Esophagus muscularis mucosa (tissue), 4 donors: ENCODE measurements at places on chromosomes 1 and 21. TPM values are rescaled to one million over a fixed set of nuclear protein-coding genes. Genes with fewer than 3 reads are reported as not detected.
A peak's percentile ranks its signal among the peaks of the same experiment; 100 is the strongest.

- no peak for DNase-seq
These were observed 43.5 kb downstream of the LGR6 start for GRCh38 chr1:202237052-202237451.

DNA sequence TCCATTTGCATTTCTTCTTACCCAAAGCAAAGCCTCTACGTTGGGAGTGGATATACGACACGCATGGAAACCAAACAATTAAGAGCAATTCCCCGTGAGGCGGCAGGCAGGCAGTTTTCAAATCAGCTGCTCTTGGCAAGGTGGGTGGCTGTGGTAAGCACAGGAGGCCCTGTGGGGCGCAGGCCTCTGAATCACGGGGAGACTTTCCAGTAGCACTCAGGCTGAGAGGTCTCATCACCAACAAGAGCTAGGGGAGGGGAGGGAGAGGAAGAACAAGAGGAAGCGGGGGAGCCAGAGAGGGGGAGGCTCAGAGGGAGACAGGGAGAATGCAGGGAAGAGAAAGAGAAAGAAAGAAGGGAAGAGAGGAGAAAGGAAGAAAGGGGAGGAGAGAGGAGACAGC lies 56.4 kb downstream of the MT1HL1 start:
- DNase-seq = peak; percentile 83

Gene CASQ2
- 110 TPM for total RNA-seq

DNA sequence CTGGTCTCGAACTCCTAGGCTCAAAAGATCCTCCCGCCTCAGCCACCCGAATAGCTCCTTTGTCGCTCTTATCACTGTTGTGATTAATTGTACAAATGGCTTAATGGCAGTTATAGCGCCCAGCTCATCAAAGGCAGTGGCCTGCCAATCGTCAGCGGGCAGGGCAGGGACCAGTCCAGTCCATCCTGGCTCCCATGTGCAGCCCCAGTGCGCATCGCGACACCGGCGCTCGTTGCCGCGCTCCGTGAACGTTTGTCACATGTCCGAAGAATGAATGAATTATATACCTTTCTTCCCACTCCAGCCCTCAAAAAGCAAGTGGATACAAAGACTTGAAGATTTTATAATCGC lies 18.4 kb downstream of the MTX1 start:
- no peak for DNase-seq

- no peak for DNase-seq
These were observed 45.7 kb downstream of the FYB2 start for GRCh38 chr1:56773341-56774066.

Gene CSMD2
- 0.75 TPM for total RNA-seq

- no peak for DNase-seq
These were observed 3.3 kb downstream of the C1QTNF12 start for GRCh38 chr1:1243266-1243660.

DNA sequence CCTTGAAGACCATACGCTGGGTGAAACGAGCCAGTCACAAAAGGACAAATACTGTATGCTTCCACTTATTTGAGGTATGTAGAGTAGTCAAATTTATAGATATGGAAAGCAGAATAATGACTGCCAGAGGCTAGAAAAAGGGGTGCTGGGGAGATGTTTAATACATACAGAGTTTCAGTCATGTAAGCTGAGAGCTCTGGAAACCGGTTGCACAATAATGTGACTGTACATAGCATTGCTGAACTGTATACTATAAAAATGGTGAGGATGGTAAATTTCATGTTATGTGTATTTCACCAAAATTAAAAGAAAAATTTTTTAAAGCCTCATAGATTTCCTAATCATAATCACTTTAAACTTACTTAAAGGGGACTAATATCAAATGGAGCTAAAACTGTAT lies 110.8 kb downstream of the ZZZ3 start:
- DNase-seq = no peak

GRCh38 chr1:198267056-198267455 lies 110.3 kb downstream of the NEK7 start:
- DNase-seq = no peak

DNA sequence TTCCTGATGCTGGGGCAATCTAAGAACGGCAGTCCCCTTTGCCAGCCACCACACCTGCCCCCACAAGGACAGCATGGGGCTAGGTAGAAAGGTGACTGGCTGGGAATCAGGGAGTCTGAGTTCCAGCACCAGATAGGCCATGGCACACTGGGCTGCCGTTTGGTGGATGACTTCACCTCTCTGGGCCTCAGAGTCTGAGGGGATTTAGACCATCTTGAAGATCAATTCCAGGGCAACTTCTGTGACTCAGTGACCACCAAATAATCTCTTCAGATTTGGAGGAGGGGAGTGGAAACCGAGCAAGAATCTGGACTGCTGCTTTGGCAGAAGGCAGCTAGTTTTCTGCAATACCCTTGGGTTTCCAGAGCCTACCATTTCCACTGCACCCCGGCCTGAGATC lies 92.1 kb upstream of the EDN2 start:
- no peak for DNase-seq

Gene CHAF1B
- total RNA-seq = 0.83 TPM

DNA sequence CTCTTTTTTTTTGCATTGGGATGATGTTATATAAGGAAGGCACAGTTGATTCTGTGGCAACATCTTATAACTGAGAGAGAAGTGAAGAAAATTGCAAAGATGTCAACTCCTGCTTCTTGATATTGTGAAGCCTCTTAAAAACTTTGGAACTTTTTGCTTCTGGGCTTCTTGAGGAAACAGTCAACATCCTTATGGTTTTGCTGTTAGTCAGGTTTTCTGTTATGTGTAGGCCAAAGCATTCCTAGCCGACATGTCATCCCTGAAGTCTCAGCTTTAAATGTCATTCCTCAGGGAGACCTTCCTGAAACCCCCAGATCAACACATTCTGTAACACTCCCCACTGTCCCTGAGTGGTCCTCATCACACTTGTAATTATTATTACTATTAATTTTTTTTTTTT lies 12.6 kb downstream of the FALEC start:
- DNase-seq = no peak

GRCh38 chr1:175204330-175204729 lies 11.8 kb upstream of the KIAA0040 start:
- DNase-seq = no peak

DNA sequence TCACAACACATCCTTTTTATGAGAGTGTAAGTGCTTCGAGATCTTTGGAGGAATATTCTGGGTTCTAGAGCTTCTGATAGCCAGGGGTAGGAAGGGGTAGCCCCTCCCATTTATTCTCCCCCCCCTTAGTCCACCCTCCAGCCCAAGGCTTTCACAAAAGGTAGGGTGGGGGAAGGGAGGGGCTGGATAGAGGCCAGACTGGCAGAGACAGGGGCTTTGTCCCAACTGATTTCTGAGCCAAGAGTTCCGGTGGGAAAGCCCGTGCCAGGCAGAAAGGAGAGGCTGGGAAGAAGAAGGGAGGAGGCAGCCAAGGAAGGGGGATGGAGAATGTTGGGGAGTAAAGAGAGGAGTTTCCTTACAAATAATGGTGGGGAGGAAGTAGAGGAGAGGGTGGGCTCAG lies 3.1 kb downstream of the BCAN start:
- DNase-seq = no peak

GRCh38 chr1:173249349-173249748 lies 42.2 kb upstream of the TNFSF4 start:
- no peak for DNase-seq

Gene KIAA1614
- total RNA-seq = 15.8 TPM

DNA sequence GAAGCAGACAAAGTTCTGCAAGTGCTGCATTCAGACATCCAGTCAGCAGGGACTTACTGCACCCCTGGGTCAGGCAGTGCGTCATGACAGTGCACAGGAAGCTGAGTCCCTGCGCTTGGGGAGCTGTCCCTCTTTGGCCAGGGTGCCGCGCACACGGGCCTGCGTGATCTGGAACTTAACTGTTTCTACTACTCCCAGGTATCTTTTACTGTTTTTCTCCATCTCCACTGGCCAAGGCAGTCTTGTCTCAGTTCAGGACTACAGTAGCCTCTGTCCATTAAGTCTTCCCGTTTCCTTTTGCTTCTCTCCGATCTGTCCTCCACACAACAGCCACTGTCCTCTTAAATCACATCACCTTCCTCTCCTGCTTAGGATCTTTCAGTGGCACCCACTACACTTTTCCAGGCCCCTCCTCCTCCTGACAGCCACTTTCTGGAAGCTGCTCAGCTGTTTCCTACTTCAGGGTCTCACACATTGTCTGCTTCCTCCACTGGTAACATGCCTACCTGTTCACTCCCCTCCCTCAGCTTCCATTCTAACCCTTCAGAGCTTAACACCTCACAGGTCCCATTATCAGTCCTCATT lies 15.9 kb downstream of the ERRFI1 start:
- DNase-seq = no peak

DNA sequence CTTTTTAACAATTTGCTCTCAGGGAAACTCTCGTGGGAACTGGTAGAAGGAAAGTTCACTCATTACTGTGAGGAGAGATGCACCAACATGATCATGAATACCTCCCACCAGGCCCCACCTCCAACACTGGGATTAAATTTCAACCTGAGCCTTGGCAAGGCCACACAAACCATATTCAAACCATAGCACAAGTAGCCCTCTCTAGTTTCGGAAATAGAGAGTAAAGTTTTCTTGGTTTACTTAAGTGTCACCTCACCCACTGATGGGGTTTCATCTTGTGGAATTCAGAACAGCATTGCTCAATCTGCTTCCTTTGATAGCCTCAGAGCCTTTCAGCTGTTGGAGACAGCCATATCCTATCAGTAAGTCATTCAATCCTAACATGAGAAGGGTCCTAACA lies 25.5 kb upstream of the CCSAP start:
- no peak for DNase-seq

DNA sequence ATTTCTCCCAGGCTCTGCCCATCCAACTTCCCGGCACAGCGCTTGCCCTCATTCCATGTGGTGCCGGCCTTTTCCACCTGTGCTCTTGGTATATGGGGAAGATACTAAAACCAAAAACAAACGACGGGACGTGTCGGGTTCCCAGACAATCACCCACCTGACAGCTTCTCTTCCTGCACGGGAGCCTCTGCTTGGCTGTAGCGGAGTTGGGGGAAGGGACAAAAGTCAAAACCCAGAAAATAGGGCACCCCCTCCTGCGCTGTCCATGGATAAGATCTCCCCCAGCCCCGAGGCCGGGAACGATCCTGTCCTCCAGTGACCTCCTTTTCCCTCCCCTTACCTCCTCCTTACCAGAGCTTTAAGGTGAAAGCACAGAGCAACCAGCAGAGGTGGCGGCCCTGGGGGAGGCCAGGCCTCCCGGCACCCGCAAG lies 640 bp downstream of the JTB start:
- DNase-seq = no peak

Gene ARMH1
- 0.75 TPM for total RNA-seq

Gene MROH9
- not detected for total RNA-seq

- no peak for DNase-seq
These were observed 91.4 kb downstream of the OLFM3 start for GRCh38 chr1:101905283-101905835.

DNA sequence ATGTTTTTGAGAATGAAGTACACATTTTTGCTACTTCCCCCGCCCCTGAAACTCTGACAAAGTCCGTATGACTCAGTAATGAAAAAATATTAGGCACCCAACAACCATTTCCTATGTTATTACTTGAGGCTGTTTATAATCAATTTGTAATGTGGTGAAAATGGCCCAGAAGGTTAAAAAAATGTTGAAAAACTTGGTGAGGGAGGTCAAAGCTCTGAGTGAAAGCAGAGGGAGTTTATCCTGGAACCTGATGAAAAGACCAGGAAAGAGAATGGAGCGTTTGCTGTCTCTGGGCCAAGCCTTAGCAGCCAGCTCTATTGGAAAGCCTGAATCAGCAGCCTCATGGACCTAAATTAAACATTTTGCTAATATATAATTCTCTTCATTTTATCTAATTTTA lies 367.7 kb upstream of the NEGR1 start:
- no peak for DNase-seq

Gene TSACC
- not detected for total RNA-seq

- DNase-seq = no peak
These were observed 124.3 kb downstream of the NOS1AP start for GRCh38 chr1:162193815-162194214.

GRCh38 chr1:29670752-29671151 lies 434.4 kb downstream of the PTPRU start:
- peak; percentile 86 for DNase-seq

GRCh38 chr1:59999006-59999405 lies 72.4 kb upstream of the CYP2J2 start:
- DNase-seq = no peak

Gene CYP4B1
- 98.8 TPM for total RNA-seq

DNA sequence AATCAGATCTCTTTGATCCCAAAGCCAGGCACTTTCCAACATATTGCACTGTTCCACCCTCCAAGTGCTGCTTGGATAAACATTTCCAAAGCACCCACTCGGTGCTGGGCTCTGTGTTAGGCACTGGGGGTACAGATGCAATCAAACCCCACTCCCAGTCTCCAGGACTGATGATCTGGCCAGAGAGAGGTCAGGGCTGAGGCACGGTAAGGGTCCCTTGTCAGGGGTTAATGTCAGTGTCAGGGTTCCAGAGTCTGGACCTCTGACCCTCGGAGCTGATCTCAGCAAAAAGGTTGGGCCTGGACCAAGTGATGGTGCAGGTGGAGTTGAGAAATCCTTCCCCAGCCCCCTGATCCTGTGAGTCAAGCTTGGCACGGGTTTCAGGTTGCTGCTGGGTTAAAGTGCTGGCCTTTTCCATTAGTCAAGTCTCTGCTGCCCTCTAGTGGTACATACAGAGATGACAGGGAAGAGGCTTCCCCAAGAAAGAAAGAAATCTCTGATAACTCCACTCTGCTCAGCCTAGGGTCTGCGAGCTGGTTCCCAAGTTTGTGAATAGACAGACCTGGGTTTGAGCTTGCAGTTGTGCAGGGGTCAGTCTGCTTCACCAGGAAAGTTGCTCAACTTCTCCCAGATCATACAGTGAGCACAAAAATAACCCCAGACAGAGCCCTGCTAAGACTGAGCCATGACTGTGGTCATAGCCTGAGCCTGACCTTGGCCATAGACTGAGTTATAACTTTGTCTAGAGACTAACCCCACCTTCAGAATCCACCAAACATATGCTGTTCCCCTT lies 74.6 kb downstream of the DMRTA2 start:
- no peak for DNase-seq

Gene GCSAML
- 1.3 TPM for total RNA-seq

- no peak for DNase-seq
These were observed 929.1 kb downstream of the LTN1 start for GRCh38 chr21:28063241-28064216.

GRCh38 chr1:109776911-109777310 lies 13.2 kb upstream of the EPS8L3 start:
- DNase-seq = no peak

GRCh38 chr1:43251024-43251423 lies 18.8 kb upstream of the TMEM125 start:
- DNase-seq = no peak

GRCh38 chr1:53256511-53257453 lies 18.5 kb upstream of the MAGOH start:
- no peak for DNase-seq

Gene TFAP2E
- total RNA-seq = 0.63 TPM

GRCh38 chr1:28441674-28442073 lies 64.2 kb upstream of the RCC1 start:
- no peak for DNase-seq
